Spinal cord (tissue), 10 donors: ENCODE measurements at places on chromosomes 4 and X. TPM values are rescaled to one million over a fixed set of nuclear protein-coding genes. Genes with fewer than 3 reads are reported as not detected.

Gene SH3TC1
- total RNA-seq = 8.1 TPM

Gene IQCM
- total RNA-seq = not detected

Gene LRIT3
- total RNA-seq = 0.22 TPM

Gene CENPVL1
- 2.0 TPM for total RNA-seq

Gene SLITRK4
- total RNA-seq = 15.2 TPM

Gene DAPP1
- 1.5 TPM for total RNA-seq

DNA sequence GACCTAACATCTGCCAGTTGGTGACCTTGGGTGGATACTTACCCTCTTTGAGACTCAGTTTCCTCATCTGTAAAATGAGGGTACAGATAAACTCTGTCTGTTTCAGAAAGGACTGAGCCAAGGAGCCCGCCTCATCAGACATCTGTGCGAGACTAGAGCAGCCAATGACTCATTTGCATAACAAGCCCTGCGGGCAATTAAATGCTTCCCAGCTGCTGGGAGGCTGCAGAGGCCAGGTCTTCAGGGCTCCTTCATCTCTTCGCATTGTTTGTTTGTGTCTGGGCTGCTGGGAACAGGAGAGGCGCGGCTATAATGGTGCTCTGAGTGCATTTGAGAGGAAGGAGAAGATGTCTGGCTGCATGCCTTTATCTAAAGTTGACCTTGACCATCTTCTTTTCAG lies 85.0 kb downstream of the ADRA2C start:
- no peak overlapping the region for H3K27ac ChIP-seq
- H3K4me3 ChIP-seq = no peak overlapping the region
- no peaks in the 10 kb centered on the region for H3K36me3 ChIP-seq
- H3K4me1 ChIP-seq = peaks cover 13% of the 10 kb centered on the region

DNA sequence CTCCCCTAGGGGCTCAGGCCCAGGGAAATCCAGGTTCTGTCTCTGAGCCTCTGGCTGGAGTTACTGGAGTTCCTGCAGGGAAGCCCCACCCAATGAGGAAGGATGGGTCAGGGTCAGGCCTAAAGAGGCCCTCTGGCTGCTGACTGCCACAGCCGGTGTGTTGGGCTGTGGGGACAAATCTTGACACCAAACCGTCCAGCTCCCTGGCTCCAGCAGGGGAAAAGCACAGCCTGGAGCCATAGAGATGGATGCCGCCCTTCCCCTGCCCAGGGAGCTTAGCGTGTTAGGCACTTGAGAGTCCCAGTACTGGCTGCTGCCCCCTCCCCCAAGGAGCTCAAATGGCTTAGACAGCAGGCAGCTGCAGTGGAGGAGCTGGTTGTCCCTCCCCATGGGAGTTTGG lies 321.3 kb upstream of the LCORL start:
- H3K4me3 ChIP-seq = no peak overlapping the region
- no peaks in the 10 kb centered on the region for H3K4me1 ChIP-seq
- DNase-seq = no peak
- no peaks in the 10 kb centered on the region for H3K36me3 ChIP-seq
- H3K27ac ChIP-seq = no peak overlapping the region

- no peaks in the 10 kb centered on the region for H3K36me3 ChIP-seq
- no peaks in the 10 kb centered on the region for H3K27me3 ChIP-seq
- H3K27ac ChIP-seq = no peak overlapping the region
- DNase-seq = no peak
These were observed 342.3 kb downstream of the ZNF674 start for GRCh38 chrX:46202733-46203514.

DNA sequence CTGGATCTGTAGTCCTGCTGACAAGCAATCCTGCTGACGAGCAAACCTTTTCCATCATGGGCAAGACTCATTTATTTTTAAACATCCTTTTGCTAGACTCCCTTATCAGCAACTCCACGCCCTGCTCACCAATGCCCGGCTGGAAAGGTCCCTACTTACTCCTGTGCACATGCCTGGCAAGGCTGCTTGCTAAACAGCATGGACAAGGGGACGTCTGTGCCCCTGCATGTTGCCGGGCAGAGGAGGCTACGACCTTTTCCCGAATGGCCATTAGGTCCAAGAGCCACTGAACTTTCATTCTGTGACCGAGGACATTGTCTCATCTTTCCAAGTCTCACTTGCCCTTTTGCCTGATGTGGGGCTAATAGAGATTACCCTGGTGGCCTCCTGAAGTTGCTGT lies 98.6 kb downstream of the MGST2 start:
- peaks cover 12% of the 10 kb centered on the region for H3K4me1 ChIP-seq
- no peak overlapping the region for H3K4me3 ChIP-seq
- H3K36me3 ChIP-seq = no peaks in the 10 kb centered on the region
- H3K27me3 ChIP-seq = no peaks in the 10 kb centered on the region
- no peak for DNase-seq

DNA sequence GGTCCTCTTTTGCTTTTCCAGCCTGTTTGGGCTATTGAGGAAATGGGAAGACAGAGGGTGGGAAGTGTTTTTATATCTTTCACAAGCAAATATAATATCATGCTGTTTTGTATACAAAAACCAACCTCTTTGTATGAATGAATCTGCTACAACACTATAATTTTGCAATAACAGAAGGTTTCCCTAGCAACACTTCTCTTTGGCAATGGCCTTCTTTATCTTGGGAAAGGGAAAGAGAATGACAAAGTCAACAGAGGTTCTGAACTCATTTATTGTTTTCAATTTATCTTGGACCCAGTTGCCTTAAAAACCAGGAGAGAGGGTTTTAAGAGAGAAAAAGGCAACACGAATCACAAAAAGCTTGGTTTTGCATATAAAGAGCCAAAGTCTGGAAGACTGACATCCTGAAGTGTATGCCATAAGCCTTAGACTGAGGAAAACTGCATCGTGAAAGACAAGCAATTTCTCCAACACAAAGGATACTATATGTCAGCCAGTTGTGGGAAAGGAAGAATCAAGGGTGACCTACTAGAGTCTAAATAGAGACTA lies 121.8 kb upstream of the FAM241A start:
- no peak overlapping the region for H3K4me3 ChIP-seq
- H3K36me3 ChIP-seq = no peaks in the 10 kb centered on the region
- H3K4me1 ChIP-seq = no peaks in the 10 kb centered on the region
- no peak for DNase-seq

- no peak overlapping the region for H3K27ac ChIP-seq
- no peak for DNase-seq
- no peak overlapping the region for H3K4me3 ChIP-seq
These were observed 23.0 kb downstream of the ATG4A start for GRCh38 chrX:108114541-108114940.

DNA sequence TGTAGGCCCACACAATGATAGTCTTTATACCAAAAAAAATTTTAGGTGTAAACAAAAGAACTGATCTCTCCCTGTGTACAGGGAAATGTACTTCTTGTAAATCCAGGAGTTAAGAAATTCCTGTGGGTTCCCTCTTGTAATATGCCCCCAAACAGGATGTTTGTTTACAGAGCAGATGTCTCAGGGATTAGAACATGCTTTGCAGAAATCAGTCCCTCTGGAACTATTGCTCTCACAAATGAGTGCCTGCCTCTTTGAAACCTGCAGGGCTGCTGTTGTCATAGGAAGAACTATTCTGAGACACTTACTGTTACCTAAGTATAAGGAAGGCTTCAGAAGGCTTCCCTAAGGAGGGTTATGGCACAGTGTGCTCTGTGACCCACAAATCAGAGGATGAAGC lies 35.6 kb downstream of the PAK3 start:
- peaks cover 3% of the 10 kb centered on the region for H3K27me3 ChIP-seq
- DNase-seq = no peak
- no peak overlapping the region for H3K4me3 ChIP-seq
- no peak overlapping the region for H3K27ac ChIP-seq
- no peaks in the 10 kb centered on the region for H3K36me3 ChIP-seq

DNA sequence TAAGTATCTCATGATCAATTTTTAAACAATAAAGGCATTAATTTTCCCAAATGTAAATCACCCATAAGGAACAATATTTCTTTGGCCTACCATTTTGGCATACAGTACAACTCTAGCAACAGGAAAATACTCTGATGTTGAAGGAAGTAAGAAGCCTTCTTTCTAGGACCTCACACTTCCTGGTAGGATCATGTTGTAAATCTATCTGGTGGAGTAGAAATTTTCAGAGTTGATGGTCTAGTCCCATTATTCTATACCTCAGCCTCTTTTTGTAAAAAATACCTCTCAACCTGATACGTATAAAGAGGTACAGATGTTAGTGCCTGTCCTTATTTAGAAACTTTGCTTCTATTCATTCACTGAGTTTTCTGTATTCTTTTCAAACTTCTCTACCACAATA lies 40.2 kb upstream of the GRID2 start:
- no peaks in the 10 kb centered on the region for H3K27me3 ChIP-seq
- H3K4me3 ChIP-seq = no peak overlapping the region
- no peak for DNase-seq
- no peaks in the 10 kb centered on the region for H3K36me3 ChIP-seq
- H3K27ac ChIP-seq = no peak overlapping the region
- H3K4me1 ChIP-seq = no peaks in the 10 kb centered on the region

GRCh38 chr4:29047341-29048041 lies 1672.7 kb upstream of the PCDH7 start:
- H3K4me1 ChIP-seq = no peaks in the 10 kb centered on the region
- DNase-seq = no peak
- H3K27ac ChIP-seq = no peak overlapping the region
- H3K36me3 ChIP-seq = no peaks in the 10 kb centered on the region
- H3K27me3 ChIP-seq = no peaks in the 10 kb centered on the region
- no peak overlapping the region for H3K4me3 ChIP-seq
